Erythroblast (primary cell): ENCODE measurements at places on chromosomes 12 and 14.
A peak's percentile ranks its signal among the peaks of the same experiment; 100 is the strongest.

DNA sequence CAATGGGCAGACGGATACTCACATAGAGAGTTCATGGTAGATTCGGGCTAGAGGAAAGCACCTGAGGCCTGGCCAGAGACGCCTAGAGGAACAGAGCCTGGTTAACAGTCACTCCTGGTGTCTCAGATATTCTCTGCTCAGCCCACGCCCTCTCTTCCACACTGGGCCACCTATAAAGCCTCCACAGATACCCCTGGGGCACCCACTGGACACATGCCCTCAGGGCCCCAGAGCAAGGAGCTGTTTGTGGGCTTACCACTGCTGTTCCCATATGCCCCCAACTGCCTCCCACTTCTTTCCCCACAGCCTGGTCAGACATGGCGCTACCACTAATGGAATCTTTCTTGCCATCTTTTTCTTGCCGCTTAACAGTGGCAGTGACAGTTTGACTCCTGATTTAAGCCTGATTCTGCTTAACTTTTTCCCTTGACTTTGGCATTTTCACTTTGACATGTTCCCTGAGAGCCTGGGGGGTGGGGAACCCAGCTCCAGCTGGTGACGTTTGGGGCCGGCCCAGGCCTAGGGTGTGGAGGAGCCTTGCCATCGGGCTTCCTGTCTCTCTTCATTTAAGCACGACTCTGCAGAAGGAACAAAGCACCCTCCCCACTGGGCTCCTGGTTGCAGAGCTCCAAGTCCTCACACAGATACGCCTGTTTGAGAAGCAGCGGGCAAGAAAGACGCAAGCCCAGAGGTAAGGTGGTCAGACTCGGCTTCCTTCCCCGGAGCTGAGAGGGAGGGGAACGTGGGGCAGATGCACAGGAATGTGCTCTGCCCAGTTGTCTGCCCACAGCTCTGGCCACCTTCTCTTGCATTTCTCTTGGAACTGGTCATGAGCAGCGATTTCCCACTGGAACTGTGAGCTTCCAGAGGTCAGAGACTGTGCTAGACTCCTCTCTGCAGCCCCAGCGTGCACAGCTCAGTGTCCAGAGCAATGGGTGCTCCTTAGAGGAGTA, at the start of gene CD4:
Gene CD4, plus strand, starts transcription at position 557 of the 953 bp plus-strand sequence. CDS start 10,611 bp downstream, outside the sequence.
- no peak for DNase-seq

DNA sequence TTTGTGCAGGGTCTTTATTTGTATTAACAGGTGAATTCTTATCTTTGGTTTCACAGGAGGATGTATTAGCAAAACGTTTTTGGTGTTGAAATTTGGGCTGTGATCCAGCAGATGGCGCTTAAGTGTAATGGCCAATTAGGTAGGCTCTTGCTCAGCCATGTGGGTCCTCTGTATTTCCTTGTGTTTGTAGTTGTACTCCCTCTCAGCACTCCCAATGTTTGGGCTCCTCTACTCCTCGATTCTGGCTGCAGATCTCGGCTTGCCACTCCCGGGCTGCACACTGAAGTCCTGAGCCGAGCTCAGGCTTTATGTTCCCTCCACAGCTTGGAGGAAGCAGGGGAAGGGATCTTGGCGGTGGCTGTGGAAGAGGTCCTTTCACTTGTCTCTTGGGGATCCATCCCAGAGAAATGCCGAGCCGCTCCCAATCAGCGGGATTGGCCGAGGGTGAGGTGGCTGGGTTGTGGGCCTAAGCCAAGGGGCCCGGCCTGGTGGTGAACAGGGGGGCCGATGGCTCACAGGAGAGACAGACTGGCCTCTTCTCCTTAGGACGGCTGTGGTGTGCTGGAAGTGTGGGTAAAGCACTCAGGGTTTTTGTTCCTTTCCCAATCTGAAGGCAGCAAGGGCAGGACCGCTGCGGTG, 133.7 kb downstream of the AEBP2 start:
- peak; percentile 65 for DNase-seq

GRCh38 chr12:102602521-102602920, 122.2 kb upstream of the IGF1 start:
- no peak for DNase-seq

GRCh38 chr14:101859958-101860357, 98.4 kb downstream of the PPP2R5C start:
- no peak for DNase-seq

- DNase-seq, result peak; percentile 49
Observed at GRCh38 chr12:26126340-26127284, 1.8 kb upstream of the BHLHE41 start.

DNA sequence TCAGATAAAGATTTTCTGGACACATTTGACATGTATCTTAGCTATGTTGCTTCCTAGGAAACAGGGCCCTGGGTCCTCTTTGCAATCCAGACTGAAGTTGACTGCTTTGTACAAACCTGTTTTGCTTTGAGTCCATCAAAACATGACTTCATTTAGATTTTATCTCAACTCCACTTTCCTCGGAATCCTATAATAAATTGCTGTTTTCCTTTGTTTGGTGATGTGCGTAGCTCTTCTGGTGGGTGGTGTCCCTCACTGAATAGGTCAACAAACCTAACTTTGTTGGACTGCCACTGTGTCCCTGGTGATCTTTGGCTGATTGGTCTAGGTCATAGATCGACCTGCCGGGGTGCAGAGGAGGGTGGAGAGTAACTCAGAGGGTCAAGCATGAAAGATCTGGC, 735 bp upstream of the P2RX7 start:
- DNase-seq, result no peak

GRCh38 chr14:91870001-91870400, 2.7 kb upstream of the TC2N start:
- no peak for DNase-seq

- DNase-seq, result no peak
Observed at GRCh38 chr14:76937181-76938091, 91.1 kb downstream of the IRF2BPL start.
